ENCODE measurements at places on chromosomes 1 and 21. TPM values are rescaled to one million over a fixed set of nuclear protein-coding genes. Genes with fewer than 3 reads are reported as not detected.

GRCh38 chr1:206962272-206962671 lies 8.0 kb downstream of the FCAMR start:
- DNase-seq = no peak

The NBPF8 gene
- 19.0 TPM for total RNA-seq

GRCh38 chr21:25756190-25756932 lies 21.6 kb downstream of the GABPA start:
- no peak for DNase-seq

The F13B gene
- not detected for total RNA-seq

The UBE2U gene
- total RNA-seq = not detected

DNA sequence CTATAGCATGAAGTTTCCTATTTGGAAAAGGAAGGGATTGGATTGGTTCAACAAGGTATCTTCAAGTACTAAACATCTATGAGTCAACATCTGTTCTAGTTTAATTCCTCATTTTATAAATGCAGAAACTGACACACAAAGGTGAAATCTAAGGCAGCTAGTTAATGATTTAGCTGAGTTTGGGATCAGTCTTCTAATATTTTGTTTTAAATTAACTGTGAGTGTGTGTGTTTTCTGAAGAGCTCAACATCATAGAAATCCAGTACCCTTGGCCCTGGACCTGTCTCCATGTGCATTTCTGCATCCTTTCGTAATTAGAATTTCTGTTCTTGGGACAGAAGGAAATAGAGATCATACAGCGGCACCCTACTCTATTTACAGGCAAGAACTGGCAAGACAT lies 105.9 kb downstream of the RGS2 start:
- no peak for DNase-seq

GRCh38 chr1:209805875-209806760 lies at the start of gene IRF6:
Gene IRF6 (minus strand): TSS chr1:209806142. CDS start chr1:209801413, 4,729 bp downstream.
- DNase-seq = peak; percentile 75

DNA sequence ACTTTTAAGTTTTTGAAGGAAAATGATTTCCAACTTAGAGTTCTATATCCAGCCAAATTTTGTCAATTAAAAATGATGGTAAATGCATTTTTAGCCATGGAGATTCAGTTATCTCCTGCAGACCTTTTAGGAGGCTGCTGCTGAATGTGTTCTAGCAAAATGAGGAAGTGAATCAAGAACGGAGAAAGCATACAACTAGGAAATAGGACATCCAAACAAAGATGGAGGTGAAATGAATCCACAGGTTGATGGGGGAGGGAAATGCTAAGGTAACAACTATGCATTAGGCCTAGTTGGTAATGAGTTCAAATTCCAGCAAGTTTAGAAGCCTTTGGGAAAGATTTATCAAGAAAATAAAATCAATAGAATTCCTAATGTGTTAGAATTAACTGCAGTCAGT lies 80.5 kb downstream of the FNBP1L start:
- no peak for DNase-seq

DNA sequence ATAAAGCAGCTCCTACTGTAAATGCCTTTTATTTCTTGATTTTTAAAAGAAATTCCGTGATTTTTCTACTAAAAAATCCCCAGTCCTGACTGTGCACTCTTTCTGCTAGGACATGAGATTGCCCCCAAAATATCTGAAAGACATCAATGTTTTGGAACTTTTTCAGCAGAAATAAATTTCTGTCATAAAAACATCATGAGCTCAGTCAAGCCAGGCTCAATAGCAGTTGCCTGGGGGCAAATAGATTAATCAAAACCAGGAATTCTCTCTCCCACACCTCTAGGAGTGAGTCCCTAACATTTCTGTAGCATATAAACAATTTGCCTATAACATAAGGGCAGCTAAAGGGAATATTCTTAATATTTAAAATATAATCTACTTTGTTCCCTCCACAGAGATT lies 654.1 kb downstream of the PTPRC start:
- no peak for DNase-seq

The INSRR gene
- not detected for total RNA-seq

DNA sequence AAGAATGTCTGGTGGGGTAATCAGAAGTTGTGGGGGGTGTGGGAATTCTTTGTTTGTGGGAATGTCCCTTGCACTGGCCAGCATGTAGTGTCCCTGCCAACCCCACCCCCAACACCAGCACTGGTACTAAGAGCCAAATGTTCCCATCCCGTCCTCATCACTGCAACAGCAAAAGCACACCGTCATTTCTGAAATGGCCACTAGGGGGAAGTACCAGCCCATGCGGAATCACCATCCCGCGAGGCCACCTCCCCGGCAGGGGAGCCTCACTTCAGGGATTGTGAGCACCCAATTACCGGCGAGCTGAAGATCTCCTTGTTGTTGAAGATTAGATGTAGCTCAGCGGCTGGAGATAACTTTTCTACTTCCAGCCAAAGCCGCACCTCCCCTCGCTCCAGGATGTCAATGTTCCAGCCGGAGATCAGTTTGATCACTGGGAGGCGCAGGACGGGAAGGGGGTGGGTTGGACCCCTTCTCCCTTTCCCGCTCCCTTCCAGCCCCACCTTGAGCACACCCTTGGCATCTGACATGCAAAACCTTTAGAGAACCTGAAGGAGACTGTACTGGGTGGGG lies 41.0 kb downstream of the MYOM3 start:
- peak; percentile 71 for DNase-seq
